Natural killer cell (primary cell): ENCODE measurements at places on chromosomes 6 and 20. TPM values are rescaled to one million over a fixed set of nuclear protein-coding genes. Genes with fewer than 3 reads are reported as not detected.
A peak's percentile ranks its signal among the peaks of the same experiment; 100 is the strongest.

The SLC17A3 gene
- 1.5 TPM for total RNA-seq

- H3K4me3 ChIP-seq, result no peak overlapping the region
- H3K27ac ChIP-seq, result no peak overlapping the region
- no peaks in the 10 kb centered on the region for H3K4me1 ChIP-seq
- no peaks in the 10 kb centered on the region for H3K27me3 ChIP-seq
Measured at GRCh38 chr6:16904957-16905356, 143.7 kb upstream of the ATXN1 start.

GRCh38 chr20:15923030-15923776 lies 650.0 kb downstream of the KIF16B start:
- no peaks in the 10 kb centered on the region for H3K4me1 ChIP-seq
- H3K36me3 ChIP-seq, result no peaks in the 10 kb centered on the region
- H3K27me3 ChIP-seq, result no peaks in the 10 kb centered on the region
- H3K4me3 ChIP-seq, result no peak overlapping the region

The DEFB132 gene
- total RNA-seq, result not detected

DNA sequence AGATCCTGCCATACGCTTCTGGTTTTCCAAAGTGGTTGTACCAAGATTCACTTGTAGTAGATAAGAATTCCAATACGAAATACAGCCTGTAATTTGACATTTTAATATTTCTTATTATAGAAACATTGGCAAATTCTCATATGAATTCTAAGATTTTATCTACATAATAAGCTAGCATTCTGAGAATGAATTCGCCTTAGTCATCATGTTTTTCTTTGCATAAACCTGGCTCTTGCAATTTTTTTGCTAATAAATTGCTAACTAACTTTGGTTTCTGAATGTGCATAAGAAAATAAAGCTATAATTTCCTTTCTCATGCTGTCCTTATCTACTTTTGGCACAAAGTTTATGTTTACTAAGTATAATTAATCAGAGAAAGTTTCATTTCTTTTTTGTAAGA lies 673.0 kb downstream of the PTPRT start:
- no peaks in the 10 kb centered on the region for H3K27me3 ChIP-seq
- H3K27ac ChIP-seq, result no peak overlapping the region
- no peaks in the 10 kb centered on the region for H3K36me3 ChIP-seq
- no peak for DNase-seq
- H3K4me3 ChIP-seq, result no peak overlapping the region
- no peaks in the 10 kb centered on the region for H3K4me1 ChIP-seq

- H3K36me3 ChIP-seq, result no peaks in the 10 kb centered on the region
- no peaks in the 10 kb centered on the region for H3K4me1 ChIP-seq
- no peak for DNase-seq
- no peaks in the 10 kb centered on the region for H3K27me3 ChIP-seq
- H3K4me3 ChIP-seq, result no peak overlapping the region
Measured at GRCh38 chr6:10964684-10965083, 77.8 kb downstream of the SYCP2L start.

GRCh38 chr6:46989398-46989797 lies 52.7 kb downstream of the ADGRF1 start:
- no peak for DNase-seq
- H3K4me1 ChIP-seq, result no peaks in the 10 kb centered on the region

DNA sequence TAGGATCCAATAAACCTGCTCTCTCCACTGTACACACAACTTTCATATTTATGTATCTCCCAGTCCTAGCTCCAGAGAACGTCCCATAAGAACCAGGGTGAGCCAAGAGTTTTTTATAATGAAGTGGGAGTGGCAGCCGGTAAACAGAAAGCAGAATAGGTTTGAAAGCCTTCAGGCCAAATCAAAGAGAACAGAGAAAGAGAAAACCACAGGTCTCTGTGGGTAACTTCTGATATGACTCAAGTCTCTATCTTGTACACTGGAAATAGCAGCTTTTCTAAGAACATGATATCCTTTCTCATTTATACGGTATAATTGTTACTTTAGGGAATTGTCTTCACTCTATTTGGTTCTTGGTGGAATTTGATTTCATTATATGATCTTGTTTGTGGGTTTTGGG lies 273.6 kb downstream of the PACRG start:
- no peaks in the 10 kb centered on the region for H3K4me1 ChIP-seq
- no peaks in the 10 kb centered on the region for H3K36me3 ChIP-seq
- DNase-seq, result no peak
- no peak overlapping the region for H3K27ac ChIP-seq
- H3K4me3 ChIP-seq, result no peak overlapping the region

- no peaks in the 10 kb centered on the region for H3K27me3 ChIP-seq
- peaks cover 73% of the 10 kb centered on the region for H3K36me3 ChIP-seq
- DNase-seq, result no peak
Measured at GRCh38 chr20:38573413-38573812, 7.6 kb upstream of the ADIG start.

DNA sequence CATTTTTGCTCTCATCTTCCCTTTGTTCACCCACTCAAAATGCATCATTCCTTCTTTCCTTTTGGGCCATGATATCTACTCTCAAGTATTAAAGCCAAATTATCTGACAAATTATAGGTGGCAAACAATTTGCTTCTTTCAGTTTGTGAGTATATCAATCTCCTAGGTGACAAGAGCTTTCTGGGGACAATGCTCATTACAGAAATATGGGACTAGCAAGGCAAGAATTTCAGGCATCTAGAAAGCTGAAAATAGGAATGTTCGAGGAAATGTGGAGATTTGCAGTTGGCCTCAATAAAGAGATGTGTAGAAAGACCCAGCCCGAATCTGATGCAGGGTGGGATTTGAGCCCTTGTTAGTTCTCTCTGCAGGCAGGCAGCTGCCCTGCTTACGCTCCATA lies 71.8 kb downstream of the ALDH8A1 start:
- no peaks in the 10 kb centered on the region for H3K4me1 ChIP-seq
- DNase-seq, result no peak
- no peak overlapping the region for H3K27ac ChIP-seq
- no peaks in the 10 kb centered on the region for H3K27me3 ChIP-seq

DNA sequence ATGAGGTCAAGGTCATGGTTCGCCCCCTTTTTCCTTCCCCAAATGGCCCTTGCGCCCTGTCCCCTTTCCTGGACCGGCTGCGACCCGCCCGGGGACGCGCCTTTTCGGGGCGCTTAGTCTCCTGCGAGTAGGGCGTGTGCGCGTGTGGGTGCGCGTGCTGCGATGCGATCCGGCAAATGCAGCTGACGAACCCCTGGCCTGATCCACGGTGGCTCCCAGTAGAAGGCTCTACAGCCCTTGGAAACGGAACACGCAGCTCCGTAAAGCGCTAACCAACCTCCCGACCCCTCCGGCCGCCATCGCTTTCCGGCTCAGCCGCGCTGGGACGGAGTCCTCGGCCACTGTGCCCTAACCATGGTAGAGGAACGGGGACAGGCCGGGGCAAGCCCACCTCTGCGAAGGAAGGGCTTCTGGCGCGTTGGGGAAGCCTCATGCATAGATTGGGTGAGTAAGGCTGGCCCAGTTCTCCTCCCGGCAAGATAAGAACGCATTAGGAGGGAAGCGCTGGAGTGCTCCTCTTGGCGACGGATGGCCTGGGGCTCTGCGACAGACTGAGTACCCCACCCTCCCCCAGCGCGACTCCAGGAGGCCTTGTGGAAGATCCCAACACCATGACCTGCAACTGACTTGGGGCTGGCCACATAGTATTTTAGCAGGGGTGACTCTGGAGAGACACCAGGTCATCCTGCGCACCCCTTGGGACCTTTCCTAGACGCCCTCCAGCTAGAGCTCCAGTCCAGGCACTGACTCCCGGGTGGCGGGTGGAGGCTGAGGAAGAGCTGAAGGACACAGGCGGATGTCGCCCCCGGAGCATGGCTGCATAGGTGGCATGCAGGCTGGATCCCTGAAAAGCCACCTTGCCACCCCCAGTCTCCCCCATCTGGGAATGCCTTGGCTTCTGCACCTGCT lies 1.1 kb upstream of the SLC4A11 start:
- DNase-seq, result peak; percentile 39
- no peaks in the 10 kb centered on the region for H3K36me3 ChIP-seq
- H3K4me1 ChIP-seq, result peaks cover 24% of the 10 kb centered on the region
- H3K4me3 ChIP-seq, result peak overlapping the region; percentile 57
- H3K27me3 ChIP-seq, result peaks cover 29% of the 10 kb centered on the region

DNA sequence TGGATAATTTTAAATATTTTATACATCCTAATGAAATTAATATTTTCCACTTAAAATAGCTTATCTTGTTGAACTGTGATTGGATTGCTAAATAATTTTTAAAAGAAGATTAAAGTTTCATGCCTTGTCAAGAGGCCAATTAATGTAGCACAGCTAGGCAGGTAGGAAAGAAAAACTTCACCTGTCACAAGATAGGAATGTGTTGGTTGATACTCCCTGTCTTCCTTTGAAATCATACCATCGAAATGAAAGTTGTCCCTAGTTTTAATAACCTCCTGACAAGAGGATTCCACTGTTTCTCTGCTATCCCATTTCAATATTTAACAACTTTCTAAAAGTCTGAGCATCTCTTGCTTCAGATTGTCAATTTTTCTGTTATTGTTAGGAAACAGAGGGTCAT lies 80.8 kb downstream of the BMP6 start:
- peaks cover 3% of the 10 kb centered on the region for H3K27me3 ChIP-seq
- no peak for DNase-seq
- no peaks in the 10 kb centered on the region for H3K36me3 ChIP-seq
- H3K4me1 ChIP-seq, result no peaks in the 10 kb centered on the region
- no peak overlapping the region for H3K27ac ChIP-seq
- H3K4me3 ChIP-seq, result no peak overlapping the region

GRCh38 chr20:8242827-8243724 lies 111.0 kb downstream of the PLCB1 start:
- no peak overlapping the region for H3K27ac ChIP-seq
- H3K36me3 ChIP-seq, result no peaks in the 10 kb centered on the region
- no peak overlapping the region for H3K4me3 ChIP-seq
- H3K4me1 ChIP-seq, result peaks cover 2% of the 10 kb centered on the region
- no peaks in the 10 kb centered on the region for H3K27me3 ChIP-seq
- DNase-seq, result no peak

DNA sequence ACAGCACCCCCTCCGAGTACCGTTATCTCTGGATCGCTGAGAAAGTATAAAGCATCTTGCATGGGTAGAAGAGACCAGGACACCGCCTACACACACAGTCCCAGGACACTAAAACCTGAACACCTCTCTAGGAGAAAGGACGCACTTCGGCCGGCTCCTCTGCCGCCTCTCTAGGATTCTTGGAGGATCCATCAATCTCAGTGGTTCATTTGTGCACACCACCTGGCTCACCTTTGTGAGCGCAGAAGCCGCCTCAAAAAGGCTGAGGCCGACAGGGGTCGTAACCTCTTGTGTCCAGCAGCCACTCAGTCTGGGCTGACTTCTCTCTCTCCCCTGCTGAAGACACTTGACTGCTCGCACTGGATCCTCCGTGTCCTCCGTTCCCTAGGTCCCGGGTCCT lies 13.5 kb downstream of the ZSCAN23 start:
- no peaks in the 10 kb centered on the region for H3K27me3 ChIP-seq
- no peak overlapping the region for H3K27ac ChIP-seq

DNA sequence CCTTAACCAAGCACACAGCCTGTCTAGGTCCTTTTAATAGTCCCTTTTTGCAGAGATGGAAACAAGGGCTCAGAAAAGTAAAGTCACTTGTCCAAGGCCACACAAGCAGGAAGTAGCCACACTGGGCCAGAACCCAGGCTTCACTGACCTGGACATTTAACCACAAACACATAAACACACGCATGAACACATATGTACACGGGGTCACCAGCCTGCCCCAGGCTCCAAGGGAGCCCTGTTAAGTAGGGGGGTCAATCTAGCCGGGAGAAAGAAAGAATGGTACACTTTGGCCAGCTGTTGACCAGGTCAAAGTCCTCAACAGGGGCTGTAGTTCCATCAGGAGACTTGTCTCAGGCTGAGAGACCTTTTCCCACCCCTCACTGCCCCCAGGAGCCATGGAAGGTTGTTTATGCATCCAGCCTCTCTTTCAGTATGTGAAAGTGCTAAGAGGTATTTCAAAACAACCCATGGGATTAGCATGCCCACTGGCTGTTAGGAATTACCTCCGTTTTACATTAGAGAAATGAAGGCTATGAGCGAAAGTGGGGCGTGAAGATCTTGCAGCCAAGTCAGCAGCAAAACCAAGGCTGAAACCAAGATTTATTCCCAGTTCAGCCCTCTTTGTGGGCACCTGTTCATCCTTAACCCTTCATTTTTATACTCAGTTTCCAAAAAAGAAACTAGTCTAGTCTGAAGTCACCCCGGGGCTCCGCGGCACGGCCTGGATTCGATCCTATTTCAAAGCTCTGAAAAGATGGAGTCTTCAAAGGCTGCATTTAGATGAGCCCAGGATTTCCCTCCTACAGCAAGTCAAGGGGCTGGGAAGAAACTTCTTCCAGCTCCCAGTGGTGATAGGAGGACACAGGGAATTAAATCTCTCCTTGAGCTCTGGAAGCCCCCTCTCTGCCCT lies 9.8 kb downstream of the SDC4 start:
- H3K4me1 ChIP-seq, result no peaks in the 10 kb centered on the region
- H3K27ac ChIP-seq, result no peak overlapping the region
- H3K27me3 ChIP-seq, result no peaks in the 10 kb centered on the region
- no peaks in the 10 kb centered on the region for H3K36me3 ChIP-seq

DNA sequence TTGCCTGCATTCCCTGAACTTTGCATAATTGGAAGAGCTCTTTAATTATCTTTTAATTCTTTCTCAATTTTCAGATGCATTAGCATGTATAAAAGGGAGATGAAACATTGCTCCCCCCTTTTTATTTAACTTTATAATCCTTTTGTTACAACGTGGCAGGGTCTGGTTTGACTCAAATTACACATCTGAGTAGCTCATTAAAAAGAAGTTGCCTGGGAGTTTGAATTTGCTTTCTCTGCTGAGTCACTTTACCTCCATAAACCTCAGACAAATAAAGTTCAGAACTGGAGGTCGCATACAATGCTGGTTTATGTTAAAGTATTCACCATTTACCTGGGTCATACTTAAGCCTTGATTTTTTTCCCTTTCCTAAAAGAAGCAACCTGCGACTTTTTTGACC lies 495.2 kb downstream of the PREX1 start:
- no peak for DNase-seq
- no peak overlapping the region for H3K27ac ChIP-seq
- no peak overlapping the region for H3K4me3 ChIP-seq
- no peaks in the 10 kb centered on the region for H3K4me1 ChIP-seq
- no peaks in the 10 kb centered on the region for H3K27me3 ChIP-seq

The FHL5 gene
- not detected for total RNA-seq

The DPPA5 gene
- not detected for total RNA-seq

The CRISP2 gene
- not detected for total RNA-seq

DNA sequence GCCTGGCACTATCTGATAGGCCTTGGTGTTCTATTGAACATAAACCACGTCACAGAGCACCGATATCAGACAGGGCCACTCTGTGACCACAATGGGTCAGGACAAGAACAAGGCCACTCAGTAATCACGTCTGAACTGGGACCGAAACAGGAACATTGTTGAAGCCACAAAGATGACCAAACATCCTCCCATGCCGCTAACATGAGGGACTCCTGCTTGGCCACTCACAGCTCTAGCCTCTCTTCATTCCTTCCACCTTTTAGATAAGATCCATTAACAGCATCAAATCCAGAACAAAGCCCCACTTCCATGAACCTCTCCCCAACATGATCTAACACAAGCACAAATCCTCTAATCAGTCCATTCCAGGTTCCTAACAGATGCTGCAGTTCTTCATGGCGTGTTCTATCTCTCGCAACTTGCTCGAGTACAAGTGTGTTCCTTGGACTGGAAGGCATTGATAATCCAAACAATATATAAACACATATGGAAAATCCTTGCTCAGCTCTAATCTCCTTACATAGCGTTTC lies 7.4 kb downstream of the SIRT5 start:
- H3K27ac ChIP-seq, result no peak overlapping the region
- no peaks in the 10 kb centered on the region for H3K27me3 ChIP-seq
- H3K4me3 ChIP-seq, result no peak overlapping the region
- peaks cover 10% of the 10 kb centered on the region for H3K36me3 ChIP-seq
- H3K4me1 ChIP-seq, result peaks cover 7% of the 10 kb centered on the region
- DNase-seq, result no peak

- H3K4me1 ChIP-seq, result no peaks in the 10 kb centered on the region
- no peaks in the 10 kb centered on the region for H3K27me3 ChIP-seq
- H3K4me3 ChIP-seq, result no peak overlapping the region
- DNase-seq, result no peak
Measured at GRCh38 chr6:40340196-40340595, 247.0 kb downstream of the LRFN2 start.
